ENCODE measurements at places on chromosomes 12 and 14.

DNA sequence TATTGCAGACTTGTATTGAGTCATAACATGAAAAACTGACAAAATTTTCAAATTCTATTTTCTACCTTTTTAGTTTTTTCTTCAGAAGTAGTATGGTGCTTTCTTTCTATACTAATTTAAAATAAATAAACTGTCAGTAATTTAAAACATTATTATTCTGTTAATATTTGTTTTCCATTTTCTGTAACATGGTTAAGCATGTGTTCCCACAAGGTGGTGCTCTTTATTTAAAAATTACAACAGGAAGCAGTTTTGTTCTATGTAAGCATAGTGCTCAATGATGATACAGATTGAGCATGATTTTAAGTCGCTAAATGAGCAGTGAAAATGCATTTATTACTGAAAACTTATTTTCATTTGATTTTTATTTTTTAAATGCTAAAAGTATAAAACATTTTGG lies 114.6 kb downstream of the PPFIA2 start:
- DNase-seq = peak; percentile 64

DNA sequence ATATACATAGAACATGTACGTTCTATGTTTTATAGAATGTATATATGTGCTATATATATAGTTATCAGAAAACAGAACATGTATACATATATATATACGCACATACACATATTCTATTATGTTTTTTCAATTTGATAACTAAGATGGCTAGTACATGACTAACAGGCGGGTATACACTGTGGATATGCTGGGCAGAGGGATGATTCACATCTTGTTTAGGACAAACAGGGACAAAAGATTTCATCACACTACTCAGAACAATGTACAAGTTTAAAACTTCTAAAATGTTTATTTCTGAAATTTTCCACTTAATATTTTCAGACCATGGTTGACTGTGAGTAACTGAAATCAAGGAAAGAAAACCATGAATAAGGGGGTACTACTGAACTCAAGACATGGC lies 17.4 kb downstream of the TIMELESS start:
- DNase-seq = peak; percentile 37

GRCh38 chr12:1915082-1915968 lies 3.1 kb downstream of the CACNA2D4 start:
- no peak for DNase-seq

DNA sequence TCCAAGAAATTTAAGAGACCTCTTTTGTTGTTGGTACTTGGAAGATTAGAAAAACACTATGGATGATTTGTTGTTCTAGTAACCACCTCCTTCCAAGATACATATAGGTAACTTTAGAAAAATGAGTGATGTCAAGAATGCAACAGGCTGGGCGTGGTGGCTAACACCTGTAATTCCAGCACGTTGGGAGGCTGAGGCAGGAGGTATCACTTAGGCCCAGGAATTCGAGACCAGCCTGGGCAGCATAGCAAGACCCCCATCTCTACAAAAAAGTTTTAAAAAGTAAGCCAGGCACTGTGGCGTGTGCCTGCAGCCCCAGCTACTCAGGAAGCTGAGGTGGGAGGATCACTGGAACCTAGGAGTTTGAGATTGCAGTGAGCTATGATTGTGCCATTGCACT lies 97.8 kb downstream of the PCNX1 start:
- DNase-seq = no peak

DNA sequence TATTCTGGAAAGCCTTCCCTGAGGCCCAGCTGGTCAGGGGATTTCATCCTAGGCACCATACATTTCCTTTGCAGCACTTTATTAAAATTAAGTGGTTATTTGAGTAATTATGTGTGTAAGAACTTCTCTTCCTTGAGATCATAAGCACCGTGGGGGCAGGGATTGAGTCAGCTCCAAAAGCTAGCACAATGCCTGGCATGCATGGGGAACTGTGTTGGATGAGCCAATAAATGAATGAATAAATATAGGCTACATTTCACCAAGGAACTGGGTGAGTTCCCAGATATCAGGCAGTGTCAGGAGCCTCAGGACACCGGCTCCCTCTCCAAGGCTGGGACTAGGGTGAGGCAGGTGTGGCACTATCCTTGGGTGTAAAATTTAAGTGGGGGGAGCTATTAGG lies 82.8 kb upstream of the FBXO21 start:
- no peak for DNase-seq

DNA sequence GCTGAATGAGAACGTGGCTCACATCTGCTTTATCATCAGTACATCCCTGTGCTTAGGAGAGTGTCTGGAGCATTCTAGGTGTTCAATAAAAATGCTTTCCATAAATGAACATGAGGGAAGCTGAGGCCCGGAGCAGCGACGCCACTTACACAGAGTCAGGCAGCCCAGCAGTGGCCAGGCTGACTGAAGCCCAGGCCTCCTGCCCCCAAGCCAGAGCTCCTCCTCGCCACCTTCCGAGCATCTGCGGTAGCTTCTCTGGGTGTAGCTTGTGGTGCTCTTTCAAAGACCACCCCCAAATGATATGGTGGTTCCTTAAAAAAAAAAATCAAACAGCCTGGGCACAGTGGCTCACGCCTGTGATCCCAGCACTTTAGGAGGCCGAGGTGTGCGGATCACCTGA lies 88.8 kb downstream of the FBXL14 start:
- no peak for DNase-seq

- DNase-seq = peak; percentile 54
Observed at GRCh38 chr14:103108749-103109207, 14.3 kb downstream of the EXOC3L4 start.

DNA sequence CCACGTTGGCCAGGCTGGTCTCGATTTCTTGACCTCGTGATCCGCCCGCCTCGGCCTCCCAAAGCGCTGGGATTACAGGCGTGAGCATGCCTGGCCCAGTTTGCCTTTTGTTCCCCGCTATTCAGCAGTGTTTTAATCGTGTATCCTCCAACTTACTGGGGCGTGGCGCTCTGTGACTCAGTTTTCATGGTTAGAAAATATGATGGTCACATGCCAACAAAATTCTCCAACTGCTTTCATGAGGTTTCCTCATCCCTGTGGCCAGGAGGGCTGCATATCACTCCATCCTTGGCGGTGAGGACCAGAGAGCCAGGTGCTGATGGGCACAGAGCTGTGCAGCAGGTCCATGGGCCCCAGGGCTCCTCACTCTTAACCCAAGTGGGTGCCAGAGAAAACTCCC lies 33.0 kb upstream of the PRMT8 start:
- DNase-seq = peak; percentile 8

- no peak for DNase-seq
Observed at GRCh38 chr12:89880690-89881350, 172.2 kb upstream of the ATP2B1 start.

DNA sequence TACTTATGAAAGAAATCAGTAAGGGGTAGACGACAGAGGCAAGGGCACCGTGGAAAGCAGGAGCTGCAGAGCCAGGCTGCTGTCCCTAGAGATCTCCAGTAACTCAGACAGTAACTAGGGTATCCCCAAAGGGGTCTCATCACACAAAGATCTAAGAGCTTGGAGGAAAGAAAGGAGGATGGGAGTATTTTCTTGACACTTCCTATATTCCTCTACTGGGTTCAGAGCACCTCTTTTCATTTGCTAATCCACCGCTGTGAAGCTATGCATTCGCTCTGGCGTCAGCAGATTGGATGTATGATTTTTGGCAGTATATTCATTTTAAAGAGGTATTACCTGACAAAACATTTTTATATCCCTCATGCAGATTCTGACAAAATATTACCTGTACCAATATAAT lies 12.6 kb downstream of the USP44 start:
- no peak for DNase-seq

All from fibroblast of mammary gland (primary cell).